Fibroblast of the conjunctiva (primary cell): ENCODE measurements at places on chromosomes 12 and 14.

GRCh38 chr12:24752763-24753462, 196.0 kb downstream of the BCAT1 start:
- DNase-seq, result no peak

DNA sequence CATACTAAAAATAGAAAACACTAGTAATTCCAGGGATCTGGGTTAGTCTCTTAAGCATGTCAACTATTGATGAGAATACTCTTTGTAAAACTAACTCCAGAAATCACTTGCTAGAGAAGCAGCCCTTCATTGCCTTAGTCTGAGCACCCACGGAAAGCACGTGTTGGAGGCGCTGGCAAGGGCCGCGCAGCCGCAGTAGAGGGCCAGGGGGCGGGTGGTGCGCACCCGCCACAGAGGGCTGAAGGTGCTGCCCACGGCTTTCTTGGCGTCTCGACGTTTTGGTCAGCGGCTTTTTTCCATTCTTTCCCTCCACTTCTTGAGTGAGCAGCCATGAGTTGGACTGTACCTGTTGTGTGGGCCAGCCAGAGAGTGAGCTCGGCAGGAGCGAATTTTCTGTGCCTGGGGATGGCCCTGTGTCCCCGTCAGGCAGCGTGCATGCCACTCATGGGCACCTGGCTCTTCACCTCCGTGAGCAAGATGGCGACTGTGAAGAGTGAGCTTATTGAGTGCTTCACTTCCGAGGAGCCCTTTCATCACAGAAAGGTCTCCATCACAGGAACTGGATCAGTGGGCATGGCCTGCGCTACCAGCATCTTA, 68.4 kb upstream of the PPM1H start:
- DNase-seq, result no peak

- no peak for DNase-seq
These were observed 399.8 kb upstream of the USP15 start for GRCh38 chr12:61860451-61860850.

DNA sequence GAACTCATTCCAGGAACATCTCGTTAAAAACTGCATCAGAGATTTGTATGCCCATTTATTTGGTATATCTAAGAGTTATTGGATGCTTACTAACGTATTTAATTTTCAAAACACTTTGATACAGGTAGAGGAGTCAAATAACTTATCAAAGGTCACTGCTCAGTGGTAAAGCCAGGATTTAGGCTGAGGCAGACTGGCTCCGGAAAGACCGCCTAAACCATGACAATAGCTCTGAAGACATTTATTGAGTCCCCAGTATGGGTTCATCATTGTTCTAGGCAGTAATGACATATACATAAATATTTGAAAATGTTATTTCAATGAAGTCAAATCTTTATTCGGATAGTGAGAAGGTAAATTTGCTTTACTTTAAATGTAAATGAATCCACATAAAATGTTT, 30.3 kb downstream of the WBP11 start:
- DNase-seq, result no peak

GRCh38 chr14:92500491-92500941, 13.1 kb upstream of the RIN3 start:
- DNase-seq, result no peak

DNA sequence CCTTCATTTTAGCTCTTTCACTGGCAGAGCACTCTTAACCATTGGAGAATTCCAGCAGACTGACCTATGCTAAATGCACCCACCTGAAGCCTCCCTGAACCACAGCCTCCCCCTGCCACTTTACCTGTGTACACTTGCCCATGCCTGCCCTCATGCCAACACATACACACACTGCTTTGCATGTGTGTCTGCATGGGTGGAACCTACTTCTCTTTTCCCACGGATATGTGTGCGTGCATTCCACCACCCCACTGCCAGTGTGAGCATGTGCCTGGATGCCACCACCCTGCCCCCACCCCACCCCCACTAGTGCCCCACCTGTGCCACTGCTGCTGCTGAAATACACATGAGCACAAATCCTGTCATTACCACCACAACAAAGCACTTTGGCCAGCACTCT, 49.5 kb upstream of the EEA1 start:
- DNase-seq, result no peak

- no peak for DNase-seq
These were observed 6.6 kb upstream of the RAB3IP start for GRCh38 chr12:69732088-69732487.

- no peak for DNase-seq
These were observed 327.8 kb downstream of the MED13L start for GRCh38 chr12:115949675-115950074.

DNA sequence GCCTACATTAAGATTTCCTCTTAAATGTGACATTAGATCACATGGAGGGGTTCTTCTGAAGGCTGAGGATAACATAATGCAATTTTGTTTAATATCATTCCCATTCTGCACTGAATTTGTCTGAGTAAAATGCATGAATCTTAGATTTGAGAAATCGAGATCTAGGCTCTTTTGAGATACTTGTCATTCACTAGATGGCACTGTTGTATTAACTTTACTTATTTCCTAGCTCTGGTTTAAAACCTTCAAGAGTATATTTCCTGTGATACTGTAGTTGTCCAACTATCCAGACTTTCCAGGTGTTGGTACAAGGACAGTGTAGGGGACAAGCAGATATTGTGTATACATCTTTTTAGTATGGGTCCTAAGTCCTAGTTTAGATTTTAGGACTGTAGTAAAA, 91.7 kb upstream of the SEL1L start:
- no peak for DNase-seq

GRCh38 chr12:26851031-26851809, 18.2 kb upstream of the ITPR2 start:
- no peak for DNase-seq

GRCh38 chr14:31371646-31372045, 48.7 kb downstream of the HEATR5A start:
- no peak for DNase-seq

GRCh38 chr14:73768107-73768506, 53.9 kb upstream of the PNMA1 start:
- DNase-seq, result no peak

DNA sequence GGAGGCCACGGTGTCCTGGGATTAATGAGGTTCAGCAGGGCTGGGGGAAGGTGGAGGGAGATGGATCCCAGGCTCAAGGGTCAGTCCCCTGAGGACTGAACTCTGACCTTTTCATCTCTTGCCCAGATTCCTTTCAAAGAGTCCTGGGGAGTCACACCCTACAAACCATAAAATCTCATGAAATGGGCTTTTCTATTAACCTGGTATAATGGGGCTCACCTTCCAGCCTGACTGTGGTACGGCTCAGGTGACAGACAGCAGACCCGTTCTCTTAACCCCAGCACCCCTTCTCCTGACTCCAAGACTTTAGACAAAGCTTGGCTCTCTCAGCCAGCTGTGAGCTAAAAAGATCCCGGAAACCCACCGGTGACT, 268.2 kb downstream of the ADGRD1 start:
- DNase-seq, result no peak

GRCh38 chr12:103955811-103956508, 9.7 kb upstream of the TDG start:
- DNase-seq, result no peak

DNA sequence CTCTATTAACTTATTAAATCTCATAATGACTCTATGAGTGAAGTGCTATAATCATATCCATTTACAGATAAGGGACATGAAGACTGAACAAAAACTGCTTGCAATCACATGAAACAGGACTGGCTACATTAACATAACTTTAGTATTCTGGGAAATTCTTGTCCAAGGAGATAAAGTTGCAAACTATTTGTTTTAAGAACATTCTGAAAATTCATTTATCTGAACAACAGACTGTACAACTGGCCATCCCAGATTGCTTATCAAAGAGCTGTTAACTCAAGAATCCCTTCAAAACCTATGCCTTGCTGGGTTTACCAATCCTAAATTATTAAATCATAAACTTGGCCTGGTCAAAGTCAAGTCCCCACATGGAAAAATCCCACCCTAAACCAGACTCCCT, 39.2 kb upstream of the POC1B start:
- DNase-seq, result no peak

DNA sequence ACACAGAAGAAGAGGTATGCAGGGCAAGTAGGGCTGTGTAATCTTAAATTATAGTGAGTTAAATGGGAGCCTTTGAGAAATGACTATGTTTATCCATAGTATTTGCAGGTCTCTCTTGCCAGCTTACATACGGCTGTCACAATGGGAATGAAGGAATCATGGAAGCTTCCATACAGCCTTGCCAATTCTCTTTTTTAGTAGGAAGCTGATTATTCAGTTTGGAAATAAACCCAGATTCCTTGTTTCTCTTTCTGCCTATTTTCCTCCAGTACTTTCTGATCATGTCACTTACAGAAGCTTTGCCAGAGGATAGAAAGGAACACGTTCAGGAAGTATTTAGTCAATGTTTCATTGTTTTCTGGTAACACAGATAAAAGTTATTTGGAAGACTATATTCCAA, 217.4 kb upstream of the DIO2 start:
- no peak for DNase-seq

- no peak for DNase-seq
These were observed 12.8 kb downstream of the LUM start for GRCh38 chr12:91098461-91098860.

DNA sequence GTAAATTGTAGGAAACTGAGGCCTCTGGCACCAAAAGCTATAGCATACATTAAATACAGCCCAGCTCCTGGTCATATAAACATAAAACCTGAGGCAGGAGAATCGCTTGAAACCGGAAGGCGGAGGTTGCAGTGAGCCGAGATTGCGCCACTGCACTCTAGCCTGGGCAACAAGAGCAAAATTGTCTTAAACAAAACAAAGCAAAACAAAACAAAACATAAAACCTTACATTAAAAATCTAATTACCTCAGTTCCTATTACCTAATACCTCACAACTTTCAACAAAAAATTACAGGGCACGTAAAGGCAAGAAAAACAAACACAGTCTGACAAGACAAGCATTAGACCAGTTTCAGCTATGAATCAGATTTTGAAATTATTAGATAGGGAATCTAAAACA, 36.7 kb downstream of the TMEM116 start:
- DNase-seq, result no peak

GRCh38 chr12:79885911-79886490, 48.9 kb downstream of the PPP1R12A start:
- DNase-seq, result no peak

DNA sequence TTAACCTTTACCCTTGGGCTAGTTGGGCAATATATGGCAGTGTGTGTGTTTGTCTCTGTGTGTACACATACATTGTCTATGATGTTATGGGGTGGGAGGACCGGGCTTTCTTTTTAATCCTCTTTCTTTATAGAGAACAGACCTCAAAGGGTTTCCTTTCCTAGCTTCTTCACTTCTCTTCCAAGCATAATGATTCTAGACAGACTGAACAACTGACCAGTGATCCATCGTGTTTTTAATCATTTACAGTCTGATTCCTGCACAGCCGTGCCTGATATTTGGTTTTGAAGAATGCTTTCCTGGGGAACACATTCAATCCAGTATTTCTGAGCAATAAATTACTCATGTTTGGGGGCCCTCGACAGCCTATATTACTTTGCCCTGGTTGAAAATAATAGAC, 481.1 kb upstream of the DCN start:
- DNase-seq, result no peak

DNA sequence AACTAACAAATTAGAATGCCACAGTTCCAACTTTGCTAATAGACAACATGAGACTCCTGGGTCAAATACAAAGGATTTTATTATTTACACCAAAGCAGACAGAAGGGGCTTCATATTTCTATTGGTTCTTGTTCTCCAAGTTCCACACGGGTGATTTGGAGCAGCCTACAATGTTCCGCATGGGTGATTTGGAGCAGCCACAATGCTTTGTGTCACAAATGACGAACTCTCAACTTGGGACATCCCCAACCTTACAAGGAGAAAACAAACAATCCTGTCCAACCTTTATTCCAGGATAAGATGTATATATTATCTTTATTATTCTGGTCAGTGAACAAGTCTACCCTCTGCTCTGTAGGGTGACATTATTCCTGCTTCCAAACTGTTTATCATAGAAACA, 694.3 kb upstream of the MGAT4C start:
- DNase-seq, result no peak
